Adrenal gland (tissue), 19 donors: ENCODE measurements at places on chromosomes 11 and 22. TPM values are rescaled to one million over a fixed set of nuclear protein-coding genes. Genes with fewer than 3 reads are reported as not detected.

The IGSF9B gene
- 0.17 TPM for total RNA-seq

The GDPD4 gene
- not detected for total RNA-seq

The UPK3A gene
- not detected for total RNA-seq

The FGF19 gene
- not detected for total RNA-seq

The FJX1 gene
- total RNA-seq, result 4.3 TPM

The IRAG1 gene
- 9.5 TPM for total RNA-seq

The AQP11 gene
- total RNA-seq, result 15.8 TPM

The GGT1 gene
- 1.2 TPM for total RNA-seq

The MYO18B gene
- 0.08 TPM for total RNA-seq

The CDC42EP1 gene
- 135 TPM for total RNA-seq
